ENCODE measurements at places on chromosomes 6 and 20. TPM values are rescaled to one million over a fixed set of nuclear protein-coding genes. Genes with fewer than 3 reads are reported as not detected.

Gene RRAGD
- 5.9 TPM for total RNA-seq

Gene UBR2
- 21.7 TPM for total RNA-seq

Gene ASIP
- not detected for total RNA-seq

Gene VTA1
- total RNA-seq: 51.1 TPM

Gene NAA20
- 77.5 TPM for total RNA-seq

Gene MOG
- not detected for total RNA-seq

Gene LAMA2
- total RNA-seq: 0.02 TPM

Gene GMPR
- total RNA-seq: 1.1 TPM

Gene DSP
- total RNA-seq: 193 TPM

Gene TNFRSF6B
- total RNA-seq: not detected

Gene BPI
- not detected for total RNA-seq

Gene CCN6
- total RNA-seq: not detected

Gene HAO1
- not detected for total RNA-seq

Gene SLPI
- 3.0 TPM for total RNA-seq

Gene CCR6
- not detected for total RNA-seq

Gene GUCA1A
- total RNA-seq: not detected

Gene OR2J2
- not detected for total RNA-seq

Gene SLC22A3
- 2.3 TPM for total RNA-seq

Gene CFB
- 32.1 TPM for total RNA-seq

Gene SSTR4
- total RNA-seq: not detected

Gene RAB44
- total RNA-seq: not detected

Gene CDH26
- 1.5 TPM for total RNA-seq

Gene MAS1L
- total RNA-seq: not detected

Gene EYA2
- total RNA-seq: 0.30 TPM

Gene EPPIN
- total RNA-seq: not detected

Gene CBLN4
- total RNA-seq: not detected

Gene HLA-G
- total RNA-seq: 0.88 TPM

Gene CLVS2
- total RNA-seq: not detected

Gene HLA-DOB
- 0.61 TPM for total RNA-seq

Gene AURKA
- 216 TPM for total RNA-seq

Gene PNLDC1
- 0.32 TPM for total RNA-seq

Gene SYCP2
- 68.7 TPM for total RNA-seq

Gene COL12A1
- 61.8 TPM for total RNA-seq

Gene CTCFL
- not detected for total RNA-seq

Gene SRSF12
- total RNA-seq: 0.49 TPM

Gene SIRPG
- not detected for total RNA-seq

Gene ADTRP
- 5.2 TPM for total RNA-seq

Gene PBOV1
- not detected for total RNA-seq

Gene AHCY
- 665 TPM for total RNA-seq

Gene SMIM26
- 99.3 TPM for total RNA-seq

Gene SPTLC3
- 34.7 TPM for total RNA-seq

Gene GPSM3
- 0.67 TPM for total RNA-seq

Gene MAP3K5
- 2.3 TPM for total RNA-seq

Gene WFDC12
- total RNA-seq: not detected

Gene GSTA2
- 65.4 TPM for total RNA-seq

Gene CCM2L
- 0.16 TPM for total RNA-seq

Gene RAB32
- 9.0 TPM for total RNA-seq

Gene IRF4
- total RNA-seq: not detected

Gene FLRT3
- 107 TPM for total RNA-seq

Gene CST4
- total RNA-seq: 2.7 TPM

Gene SPATS1
- total RNA-seq: not detected

Gene BMP6
- total RNA-seq: 0.61 TPM

Gene GABRR1
- 0.12 TPM for total RNA-seq

Gene ZC3H12D
- 0.65 TPM for total RNA-seq

Gene BPIFB4
- total RNA-seq: not detected

Gene MYLK4
- total RNA-seq: 0.75 TPM

Gene PRRT1
- total RNA-seq: 2.0 TPM

Gene VSTM2L
- 0.16 TPM for total RNA-seq
